ENCODE measurements at places on chromosomes 6 and 20.
A peak's percentile ranks its signal among the peaks of the same experiment; 100 is the strongest.

DNA sequence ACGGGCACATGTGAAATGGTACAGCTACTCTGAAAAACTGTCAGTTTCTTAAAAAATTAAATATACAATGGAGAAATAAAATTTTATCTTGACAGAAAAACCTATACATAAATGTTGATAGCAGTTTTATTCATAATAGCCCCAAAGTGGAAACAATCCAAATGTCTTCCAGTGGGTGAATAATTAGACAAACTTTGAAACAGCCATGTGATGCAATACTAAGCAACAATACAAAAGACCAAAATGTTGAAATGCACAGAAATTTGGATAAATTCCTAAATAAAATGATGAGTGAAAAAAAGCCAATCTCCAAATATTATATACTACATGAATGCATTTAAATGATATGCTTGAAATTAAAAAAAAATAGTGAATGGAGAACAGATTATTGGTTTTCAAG is 523.1 kb downstream of the HTR1B start:
- peak; percentile 55 for DNase-seq

DNA sequence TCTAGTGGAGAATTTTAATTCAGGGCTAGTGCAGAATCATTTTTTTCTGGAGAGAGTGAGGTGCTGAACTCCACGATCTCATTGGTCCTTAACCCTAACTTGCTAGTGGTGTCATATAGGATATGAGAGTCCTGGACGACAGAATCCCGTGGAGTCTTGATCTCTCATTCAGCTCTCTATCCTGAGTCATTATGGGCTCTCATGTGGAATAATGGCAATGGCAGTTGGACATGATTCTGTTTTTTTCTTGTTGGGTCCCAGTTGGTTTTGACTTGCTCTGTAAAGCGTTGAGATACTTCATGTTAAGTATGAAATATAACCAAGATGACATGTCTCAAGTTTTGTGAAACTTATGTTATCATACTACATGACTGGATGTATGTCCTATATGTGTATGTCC is 6.3 kb upstream of the RNF144B start:
- DNase-seq: no peak

GRCh38 chr6:138105880-138106664 is 1.1 kb downstream of the PERP start:
- peak; percentile 27 for DNase-seq

DNA sequence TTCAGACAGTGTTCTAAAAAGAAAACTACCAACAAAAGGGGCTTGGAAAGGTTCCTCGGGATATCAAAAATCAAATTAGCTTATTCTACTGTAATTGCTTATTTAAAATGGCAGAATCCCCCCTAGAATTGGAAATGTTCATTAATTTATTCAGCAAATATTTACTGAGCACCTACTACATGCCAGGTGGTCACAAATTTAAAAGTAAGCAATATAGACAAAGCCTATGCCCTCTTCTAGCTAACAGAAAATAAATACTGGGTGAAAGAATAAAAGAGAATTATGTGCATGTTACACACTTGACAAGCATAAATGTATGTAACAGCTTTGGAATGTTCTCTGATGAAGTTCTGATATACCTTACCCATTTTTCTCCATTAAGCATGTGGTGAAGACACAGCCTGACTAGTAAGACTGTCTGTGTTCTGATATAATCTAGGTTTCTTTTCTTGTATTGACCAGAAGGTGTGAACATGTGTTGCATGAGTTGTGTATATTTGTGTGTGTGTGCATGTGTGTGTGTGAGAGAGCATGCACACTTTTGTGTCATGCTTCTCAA is 606.7 kb upstream of the CITED2 start:
- no peak for DNase-seq

DNA sequence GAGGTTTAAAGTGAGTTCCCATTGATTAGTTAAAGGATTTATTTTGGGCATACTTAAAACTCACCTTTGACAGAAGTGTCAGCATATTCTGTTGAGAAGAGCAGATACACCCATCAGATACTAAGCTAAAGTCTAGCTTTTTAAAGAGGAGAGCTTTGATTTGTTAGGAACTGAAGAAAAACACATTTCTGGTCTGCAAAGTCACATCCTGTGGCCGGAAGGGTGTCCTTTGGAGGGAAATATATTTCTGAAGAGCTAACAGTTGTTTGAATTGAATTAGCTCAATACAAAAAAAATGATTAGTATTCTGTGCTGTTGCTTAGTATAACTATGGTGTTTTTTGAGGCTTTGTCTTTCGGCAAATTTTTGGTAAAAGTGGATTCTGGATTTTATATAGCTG is 302.7 kb downstream of the RFPL4B start:
- no peak for DNase-seq

- DNase-seq: peak; percentile 50
These were observed 6.5 kb upstream of the RBBP8NL start for GRCh38 chr20:62433658-62434497.

DNA sequence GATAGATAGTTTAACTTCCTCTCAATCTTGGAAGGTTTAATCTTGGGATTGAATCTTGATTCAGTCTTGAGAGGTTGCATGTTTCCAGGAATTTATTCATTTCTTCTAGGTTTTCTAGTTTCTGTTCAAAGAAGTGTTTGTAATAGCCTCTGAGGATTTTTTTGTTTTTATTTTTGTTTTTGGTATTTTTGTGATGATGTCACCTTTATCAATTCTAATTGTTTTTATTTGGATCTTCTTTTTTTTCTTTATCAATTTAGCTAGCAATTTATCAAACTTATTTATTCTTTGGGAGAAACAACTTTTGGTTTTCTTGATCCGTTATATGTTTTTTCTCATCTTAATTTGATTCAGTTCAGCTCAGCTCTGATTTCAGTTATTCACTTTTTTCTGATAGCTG is 41.5 kb upstream of the ADGRB3 start:
- no peak for DNase-seq

DNA sequence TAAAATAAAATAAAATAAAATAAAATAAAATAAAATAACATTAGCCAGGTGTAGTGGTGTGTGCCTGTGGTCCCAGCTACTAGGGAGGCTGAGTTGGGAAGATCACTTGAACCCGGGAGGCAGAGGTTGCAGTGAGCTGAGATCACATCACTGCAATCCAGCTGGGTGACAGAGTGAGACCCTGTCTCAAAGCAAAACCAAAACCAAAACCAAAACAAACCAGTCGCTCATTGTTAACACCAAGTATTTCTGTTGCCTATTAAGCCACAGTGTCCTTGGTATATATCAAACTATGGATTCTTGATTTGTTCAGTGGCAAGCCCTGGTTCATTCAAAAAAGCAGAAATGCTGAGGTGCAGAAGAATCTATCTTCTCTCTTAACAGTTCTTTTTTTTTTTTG is 65.7 kb downstream of the PYGB start:
- no peak for DNase-seq

- no peak for DNase-seq
These were observed 47.0 kb downstream of the DTNBP1 start for GRCh38 chr6:15615802-15616201.

DNA sequence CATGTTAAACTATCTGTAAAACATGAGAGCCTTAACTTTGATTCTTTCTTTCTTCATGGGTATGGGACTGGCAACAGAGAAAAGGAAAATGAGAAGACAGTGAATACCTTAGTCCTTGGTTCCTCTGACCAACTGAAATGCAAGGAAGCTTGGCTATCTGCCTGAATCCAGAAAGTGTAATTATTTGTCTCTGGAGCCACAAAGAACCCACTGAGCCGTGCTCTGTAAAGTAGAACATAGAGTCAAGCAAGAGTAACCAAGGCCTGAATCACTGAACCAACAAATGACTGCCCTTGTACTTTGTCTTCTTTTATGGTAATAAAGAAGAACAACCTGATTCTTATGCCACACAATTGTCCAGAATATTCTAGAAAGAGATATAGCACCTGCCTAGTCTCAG is 27.6 kb downstream of the PKHD1 start:
- no peak for DNase-seq

DNA sequence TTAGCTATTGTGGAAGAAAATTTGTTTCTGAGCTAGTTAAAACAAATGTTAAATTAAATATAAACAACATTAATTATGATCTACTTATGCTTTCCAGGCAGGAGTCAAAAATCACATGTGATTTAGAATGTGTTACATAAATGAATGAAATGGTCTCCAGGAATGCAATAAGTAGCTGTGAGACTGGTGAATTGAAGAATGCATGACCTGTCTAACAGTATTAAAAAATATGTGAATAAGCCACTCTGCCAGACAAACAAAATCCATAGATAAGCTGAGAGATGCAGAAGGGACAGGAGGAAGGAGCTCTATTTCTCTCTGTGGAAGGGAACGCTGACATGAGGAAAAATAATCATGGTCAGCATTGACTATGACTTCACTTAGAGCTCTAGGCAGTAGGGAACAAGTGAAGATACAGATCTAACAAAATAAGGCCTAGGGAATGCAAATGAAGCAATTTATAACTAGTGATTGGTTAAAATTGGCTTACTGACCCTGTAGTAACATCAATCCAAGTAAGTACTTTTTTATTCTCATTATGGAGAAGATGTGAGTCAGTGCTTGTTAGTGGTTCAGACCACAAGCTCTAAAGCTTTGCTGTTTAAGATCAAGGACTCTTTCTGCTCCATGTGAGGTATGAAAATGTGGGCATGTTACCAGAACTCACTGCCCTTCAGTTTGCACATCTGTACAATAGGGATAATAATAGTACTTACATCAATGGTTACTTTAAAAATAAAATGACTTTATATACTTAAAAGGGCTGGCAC is 432.6 kb downstream of the MMUT start:
- DNase-seq: no peak

GRCh38 chr6:46381579-46381978 is 109.7 kb downstream of the RCAN2 start:
- DNase-seq: no peak

DNA sequence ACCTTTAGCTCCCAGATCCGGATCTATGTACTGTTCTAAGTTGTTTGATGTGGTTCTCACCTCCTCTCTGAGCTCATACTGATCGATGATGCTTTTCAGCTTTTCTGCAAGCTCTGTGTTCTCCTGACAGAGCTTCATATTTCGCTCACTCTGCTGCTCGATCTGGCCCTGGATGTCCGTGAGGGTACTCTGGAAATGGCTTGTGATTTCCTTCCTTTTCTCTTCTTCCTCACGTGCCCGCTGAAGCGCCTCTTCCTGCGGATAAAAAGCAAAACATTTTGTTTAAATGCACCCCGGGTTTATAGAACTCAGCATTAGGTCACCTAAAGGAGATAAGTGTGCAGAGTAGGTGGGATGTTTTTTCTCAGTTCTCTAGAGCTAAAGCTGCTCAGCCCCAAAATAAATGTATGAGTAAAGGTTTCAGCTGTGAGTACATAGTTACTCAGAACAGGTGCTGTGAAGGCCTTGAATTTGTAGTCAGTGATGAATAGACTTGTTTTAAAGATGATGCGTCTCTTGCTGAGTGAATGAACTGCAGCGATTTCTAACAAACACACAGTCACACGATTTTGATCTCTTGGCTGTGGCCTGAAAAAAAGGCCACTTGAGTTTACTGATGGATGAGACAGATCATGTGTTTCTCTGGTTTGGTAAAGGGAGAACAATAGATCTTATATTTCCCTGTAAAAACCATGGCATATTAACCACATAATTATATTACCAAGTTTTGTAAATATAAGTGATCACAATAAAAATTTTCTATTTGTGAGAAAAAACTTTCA is 29.1 kb downstream of the TXLNB start:
- no peak for DNase-seq

GRCh38 chr6:54096811-54097210 is 14.4 kb upstream of the MLIP start:
- no peak for DNase-seq

- no peak for DNase-seq
These were observed 56.9 kb downstream of the PDE10A start for GRCh38 chr6:165605901-165606739.

GRCh38 chr6:25173951-25174474 is 105.2 kb upstream of the CARMIL1 start:
- no peak for DNase-seq

DNA sequence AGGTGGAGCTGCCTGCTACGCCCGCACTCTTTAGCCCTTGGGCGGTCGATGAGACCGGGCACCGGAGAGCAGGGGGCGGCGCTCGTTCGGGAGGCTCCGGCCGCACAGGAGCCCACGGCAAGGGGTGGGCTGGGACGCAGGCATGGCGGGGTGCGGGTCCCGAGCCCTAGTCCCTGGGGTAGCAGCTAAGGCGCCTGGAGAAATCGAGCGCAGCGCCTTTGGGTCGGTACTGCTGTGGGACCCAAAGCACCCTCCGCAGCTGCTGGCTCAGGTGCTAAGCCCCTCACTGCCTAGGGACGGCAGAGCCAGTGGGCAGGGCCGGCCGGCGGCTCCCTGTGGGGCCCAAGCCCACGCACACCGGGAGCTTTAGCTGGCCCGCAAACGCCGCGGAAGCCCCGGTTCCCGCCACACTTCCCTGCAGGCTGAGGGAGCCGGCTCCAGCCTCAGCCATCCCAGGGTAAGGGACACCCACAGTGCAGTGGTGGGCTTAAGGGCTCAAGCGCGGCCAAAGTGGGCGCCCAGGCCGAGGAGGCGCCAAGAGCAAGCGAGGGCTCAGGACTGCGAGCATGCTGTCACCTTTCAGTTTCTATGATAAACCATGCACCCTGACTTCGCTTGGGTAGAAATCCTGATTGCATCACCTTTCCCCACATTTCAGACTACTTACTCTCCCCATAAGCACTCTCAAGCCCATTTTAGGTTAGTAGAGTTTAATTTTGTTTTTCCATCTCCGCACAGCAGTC is 52.0 kb downstream of the MYLIP start:
- no peak for DNase-seq

DNA sequence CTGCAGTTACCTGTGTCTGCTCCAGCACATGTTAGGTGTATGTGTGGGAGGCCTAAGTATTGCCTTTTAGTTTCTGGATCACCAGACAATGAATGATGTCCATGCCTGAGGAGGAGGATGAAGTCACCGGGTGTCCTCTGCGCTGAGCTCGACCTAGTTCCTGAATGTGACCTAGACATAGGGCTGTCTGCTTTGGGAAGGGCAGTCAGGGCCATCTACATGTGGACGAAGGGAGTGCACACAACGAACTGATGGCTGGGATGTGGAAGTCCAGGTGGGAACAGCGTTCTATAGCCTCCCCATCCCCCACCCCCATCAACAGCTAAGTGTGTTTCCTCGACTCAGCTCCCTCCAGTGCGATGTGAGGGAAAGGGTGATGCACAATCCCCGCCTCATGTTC is 186.3 kb downstream of the QKI start:
- DNase-seq: no peak

DNA sequence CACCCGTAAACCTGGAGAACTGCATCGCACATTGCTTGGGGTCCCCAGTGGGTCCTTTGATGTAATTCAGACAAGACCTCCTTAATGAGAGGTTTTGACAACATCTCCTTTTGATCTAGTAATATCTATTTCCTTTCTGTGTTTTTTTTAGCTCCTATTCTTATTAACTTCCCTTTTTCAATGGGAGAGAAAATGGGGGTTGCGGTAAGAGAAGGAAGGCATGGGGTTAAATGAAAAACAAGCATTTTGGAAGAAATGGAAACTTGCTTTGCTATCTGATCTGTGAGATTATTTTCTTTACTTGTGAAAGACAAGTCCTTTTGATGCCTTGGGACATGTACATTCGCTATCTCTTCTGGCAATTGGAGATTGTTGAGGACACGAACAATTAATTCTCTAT is 418.6 kb upstream of the MAN1A1 start:
- no peak for DNase-seq

- no peak for DNase-seq
These were observed 54.7 kb downstream of the CDC5L start for GRCh38 chr6:44442236-44442635.

- DNase-seq: peak; percentile 34
These were observed 927 bp upstream of the MANEA start for GRCh38 chr6:95576218-95576997.
